ENCODE measurements at places on chromosomes 5 and 9.

- no peak for DNase-seq
These were observed 10.5 kb downstream of the ARSK start for GRCh38 chr5:95565280-95565920.

GRCh38 chr5:102681403-102681983 is 73.6 kb upstream of the PAM start:
- peak; percentile 75 for DNase-seq

- DNase-seq: peak; percentile 86
These were observed 129.6 kb downstream of the KCNIP1 start for GRCh38 chr5:170633235-170634081.

DNA sequence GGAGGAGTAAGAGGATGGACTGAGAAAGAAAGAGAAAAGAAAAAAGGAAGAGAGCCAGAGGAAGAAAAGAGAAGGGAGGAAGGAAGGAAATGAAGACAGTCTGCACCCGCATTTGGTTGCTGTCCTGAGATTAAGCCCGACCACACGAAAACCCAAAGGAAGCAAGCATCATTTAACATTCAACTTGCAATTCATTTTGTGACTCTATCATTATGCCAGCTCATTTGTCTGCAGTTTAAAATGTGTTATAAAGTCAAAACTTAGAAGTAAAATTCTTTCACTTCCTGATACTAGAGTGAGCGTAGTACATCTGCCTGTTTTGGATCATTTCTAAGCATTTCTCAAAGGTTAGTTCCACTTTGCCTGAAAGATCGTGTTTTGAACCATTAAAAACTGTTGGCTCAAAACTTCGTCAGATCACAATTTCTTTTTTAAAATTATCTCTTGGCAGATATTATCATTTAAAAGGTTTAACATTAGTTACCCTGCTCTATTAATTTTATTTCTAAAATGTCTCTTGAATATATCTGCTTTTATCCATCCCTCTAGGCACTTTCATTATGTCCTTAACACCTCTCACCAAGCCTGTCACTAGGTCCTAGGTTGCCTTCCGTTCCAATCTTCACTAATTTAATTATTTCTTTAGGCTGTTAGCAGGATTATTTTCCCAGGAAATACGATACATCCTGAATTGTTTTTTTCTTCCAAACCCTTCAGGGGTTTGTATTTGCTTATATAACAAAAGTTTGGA is 240.9 kb downstream of the TLE4 start:
- no peak for DNase-seq

DNA sequence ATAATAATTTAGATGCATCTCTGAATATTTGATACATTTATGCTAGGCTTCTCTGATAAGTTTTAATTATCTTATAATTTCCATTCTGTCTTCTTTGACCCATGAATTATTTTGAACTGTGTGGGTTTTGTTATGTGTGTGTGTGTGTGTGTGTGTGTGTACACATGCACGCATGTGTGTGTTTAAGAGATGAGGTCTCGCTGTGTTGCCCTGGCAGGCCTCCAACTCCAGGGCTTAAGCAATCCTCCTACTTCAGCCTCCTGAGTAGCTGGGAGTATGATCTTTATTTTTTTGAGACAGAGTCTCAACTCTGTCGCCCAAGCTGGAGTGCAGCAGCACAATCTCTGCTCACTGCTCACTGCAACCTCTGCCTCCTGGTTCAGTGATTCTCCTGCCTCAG is 75.4 kb downstream of the NDUFAF2 start:
- DNase-seq: no peak

DNA sequence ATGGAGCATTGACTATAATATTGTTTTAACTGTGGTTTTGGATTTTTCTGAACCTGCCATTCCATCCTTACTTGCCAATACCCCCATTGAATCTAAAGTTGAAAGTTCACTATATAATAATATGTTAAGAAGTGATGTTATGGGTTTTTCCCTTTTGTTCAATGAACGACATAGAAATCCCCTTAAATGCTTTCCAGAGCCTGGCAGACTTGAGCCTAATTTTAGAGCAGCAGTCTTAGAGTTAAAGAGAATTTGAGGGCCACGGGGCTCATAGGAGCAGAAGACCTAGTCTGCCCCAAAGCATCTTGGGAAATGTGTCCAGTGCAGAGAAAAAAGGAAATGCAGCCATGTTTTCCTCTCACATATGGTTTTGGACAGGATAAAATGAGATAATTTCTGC is 146.1 kb upstream of the SLC44A1 start:
- DNase-seq: no peak

DNA sequence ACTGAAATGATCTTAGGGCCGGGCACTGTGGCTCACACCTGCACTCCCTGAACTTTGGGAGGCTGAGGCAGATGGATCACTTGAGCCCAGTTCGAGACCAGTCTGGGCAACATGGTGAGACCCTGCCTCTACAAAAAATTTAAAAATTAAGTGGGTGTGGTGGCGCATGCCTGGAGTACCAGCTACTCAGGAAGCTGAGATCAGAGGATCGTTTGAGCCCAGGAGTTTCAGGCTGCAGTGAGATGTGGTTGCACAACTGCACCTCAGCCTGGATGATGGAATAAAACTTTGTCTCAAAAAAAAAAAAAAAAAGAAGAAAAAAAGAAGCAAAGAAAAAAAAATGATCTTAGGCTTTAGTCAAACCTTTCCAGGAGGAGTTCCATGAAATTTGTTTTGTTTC is 41.8 kb downstream of the MEF2C start:
- DNase-seq: no peak

GRCh38 chr5:127337876-127338275 is 47.3 kb downstream of the MEGF10 start:
- DNase-seq: no peak

DNA sequence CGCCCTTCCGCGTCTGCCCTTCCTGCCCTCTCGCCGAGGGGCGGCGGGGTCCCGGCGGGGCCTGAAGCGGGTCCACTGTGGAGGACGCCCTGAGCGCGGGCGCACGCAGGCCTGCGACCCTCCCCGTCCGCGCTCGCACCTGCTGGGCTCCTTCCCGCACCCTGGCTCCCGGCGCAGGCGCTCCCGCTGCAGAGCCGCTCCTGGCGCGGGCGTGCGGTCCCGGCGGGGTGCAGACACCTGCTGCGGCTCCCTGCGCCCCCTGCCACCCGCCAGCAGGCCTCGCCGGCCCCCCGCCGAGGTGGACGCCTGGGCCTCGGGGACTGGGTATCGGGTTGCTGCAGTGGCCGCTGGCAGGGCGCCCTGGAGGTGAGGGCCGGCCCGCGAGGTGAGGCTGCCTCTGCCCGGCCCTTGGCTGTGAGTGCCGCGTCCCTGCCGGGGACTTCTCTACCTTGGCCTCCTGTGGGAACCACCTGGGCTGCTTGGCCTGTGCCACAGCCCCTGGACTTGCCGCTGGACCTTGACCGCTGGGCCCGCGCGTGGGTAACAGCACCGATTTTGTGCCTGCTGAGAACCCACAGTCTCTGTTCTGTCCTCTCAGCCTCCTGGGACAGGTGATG is 627 bp downstream of the ARRDC1 start:
- DNase-seq: peak; percentile 54

DNA sequence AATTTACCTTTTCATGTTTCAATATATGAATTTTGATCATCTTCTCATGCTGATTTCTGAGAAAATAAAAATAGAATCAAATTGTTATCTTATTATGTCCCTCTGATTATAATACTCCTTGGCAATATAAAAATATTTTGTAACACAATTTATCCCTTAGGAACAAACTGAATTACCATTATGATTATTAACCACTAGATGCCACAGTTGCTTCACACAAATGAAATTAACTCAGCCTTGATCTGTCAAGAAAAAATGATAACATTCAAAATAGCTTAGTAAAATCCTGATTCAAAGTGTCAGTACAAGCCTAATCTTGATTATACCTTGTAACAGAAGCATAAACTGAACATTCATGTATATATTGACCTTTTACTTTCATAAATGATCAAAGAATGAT is 4.8 kb upstream of the CHSY3 start:
- no peak for DNase-seq

DNA sequence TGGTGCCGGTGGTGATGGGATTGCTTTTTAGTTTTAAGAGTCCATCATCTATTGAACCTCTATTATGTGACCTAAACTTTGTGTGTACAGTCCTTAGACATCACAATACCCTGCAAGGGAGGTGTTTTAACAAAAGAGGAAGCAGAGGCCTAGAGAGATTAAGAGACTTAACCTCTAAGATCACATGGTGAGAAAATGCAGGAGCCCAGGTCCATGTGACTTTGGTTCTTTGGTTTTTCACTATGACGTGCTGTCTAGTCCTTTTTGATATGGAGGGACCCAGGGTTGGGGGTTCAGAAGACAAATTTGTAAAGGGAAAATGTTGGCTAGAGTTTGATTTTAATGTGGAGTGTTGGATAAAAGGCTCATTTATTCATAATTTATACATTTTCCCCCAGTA is 34.1 kb upstream of the TRMT10B start:
- no peak for DNase-seq

DNA sequence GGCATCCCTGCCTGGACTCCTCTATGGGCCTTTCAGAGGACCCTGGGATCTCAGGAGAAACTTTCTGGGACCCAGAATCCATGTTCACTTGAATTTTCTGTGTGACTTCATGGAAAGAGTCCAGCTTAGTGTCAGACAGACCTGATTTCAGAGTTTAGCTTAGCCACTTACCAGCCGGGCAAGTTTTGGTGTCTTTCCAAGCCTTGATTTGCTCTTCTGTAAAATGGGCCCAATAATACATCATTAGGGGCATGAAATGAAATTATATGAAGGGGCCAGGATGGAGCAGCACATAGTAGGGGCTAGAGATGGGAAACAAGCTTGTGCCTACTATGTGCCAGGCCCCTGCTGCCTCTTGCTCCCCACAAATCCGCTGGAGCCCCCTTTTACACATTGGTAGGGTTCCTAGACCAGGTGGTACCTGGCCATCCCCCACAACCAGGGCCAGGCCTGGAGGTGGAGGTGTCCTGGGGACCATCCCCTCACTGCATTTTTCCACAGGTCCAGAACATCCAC is 33.2 kb upstream of the RPL26L1 start:
- DNase-seq: no peak

GRCh38 chr5:123876276-123876790 is 364.4 kb downstream of the CSNK1G3 start:
- no peak for DNase-seq

DNA sequence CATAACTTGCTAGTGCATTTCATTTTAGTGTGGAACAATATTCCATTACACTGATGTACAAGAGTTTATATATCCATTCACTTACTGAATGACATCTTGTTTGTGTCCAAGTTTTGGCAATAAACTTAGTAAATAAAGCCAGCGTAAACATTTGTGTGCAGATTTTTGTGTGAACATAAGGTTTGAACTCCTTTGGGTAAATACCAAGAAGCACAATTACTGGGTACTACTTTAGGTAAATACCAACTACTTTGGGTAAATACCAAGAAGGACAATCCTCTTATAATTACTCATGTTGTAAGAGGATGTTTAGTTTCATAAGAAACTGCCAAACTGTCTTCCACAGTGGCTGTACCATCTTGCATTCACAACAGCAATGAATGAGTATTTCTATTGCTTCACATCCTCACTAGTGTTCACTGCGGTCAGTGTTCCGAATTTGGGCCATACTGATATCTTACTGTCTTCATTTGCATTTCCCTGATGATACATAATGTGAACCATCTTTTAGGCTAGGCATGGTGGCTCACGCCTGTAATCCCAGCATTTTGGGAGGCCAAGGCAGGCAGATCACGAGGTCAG is 2.3 kb upstream of the SYK start:
- DNase-seq: no peak

DNA sequence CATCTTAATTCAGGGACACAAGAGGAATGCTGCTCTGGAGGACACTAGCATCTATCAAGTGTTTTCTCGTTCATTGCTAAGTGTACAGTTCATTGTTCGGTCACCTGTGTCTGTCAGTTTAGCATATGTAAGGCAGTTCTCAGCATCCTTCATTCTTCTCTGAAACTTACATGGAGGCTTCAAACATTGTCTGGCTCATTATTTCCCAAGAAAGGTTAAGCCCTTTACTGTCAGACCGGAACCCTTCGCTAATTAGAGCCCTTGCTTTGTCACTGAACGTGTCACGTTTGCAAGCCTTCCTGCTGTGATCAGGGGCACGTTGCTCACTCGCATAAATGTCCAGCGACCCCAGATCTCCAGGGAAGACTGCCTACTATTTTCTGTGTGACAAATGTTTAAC is 62.3 kb upstream of the RIOK2 start:
- DNase-seq: peak; percentile 16

DNA sequence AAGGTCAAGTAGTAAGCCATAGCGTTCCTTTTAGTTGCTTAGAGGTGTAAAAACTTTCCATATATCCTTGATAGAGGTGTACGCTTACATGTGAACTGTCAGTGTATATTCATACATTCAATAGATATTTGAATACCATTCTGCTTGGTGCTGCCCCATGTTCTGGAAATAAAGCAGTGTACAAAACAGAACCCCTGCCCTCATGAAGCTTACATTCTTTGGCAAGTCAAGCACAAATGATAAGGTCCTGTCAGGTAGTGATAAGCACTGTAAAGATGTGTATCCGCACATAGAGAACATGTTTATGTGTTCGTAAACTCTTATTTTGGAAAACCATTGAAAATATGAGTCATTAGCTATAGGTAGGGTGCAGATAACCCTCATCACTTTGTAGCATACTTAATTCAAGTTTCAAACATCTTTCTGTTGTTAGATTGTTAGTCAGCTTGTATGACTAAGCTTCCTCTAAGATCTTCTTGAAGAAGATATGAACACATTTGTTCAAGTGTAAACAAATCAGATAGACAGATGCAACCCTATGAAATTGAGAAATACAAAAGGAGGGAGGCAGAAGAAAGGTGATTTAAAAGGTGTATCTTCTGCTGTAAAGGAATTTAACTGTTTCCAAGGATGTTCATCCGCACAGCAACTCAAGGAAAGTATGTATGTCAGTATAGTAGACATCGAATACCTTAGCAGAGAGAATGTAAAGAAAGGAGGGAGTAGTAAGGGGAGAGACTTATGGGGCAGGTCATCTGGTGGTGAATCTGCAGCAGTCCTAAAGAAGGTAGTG is 1.6 kb downstream of the GTF3C4 start:
- DNase-seq: no peak

DNA sequence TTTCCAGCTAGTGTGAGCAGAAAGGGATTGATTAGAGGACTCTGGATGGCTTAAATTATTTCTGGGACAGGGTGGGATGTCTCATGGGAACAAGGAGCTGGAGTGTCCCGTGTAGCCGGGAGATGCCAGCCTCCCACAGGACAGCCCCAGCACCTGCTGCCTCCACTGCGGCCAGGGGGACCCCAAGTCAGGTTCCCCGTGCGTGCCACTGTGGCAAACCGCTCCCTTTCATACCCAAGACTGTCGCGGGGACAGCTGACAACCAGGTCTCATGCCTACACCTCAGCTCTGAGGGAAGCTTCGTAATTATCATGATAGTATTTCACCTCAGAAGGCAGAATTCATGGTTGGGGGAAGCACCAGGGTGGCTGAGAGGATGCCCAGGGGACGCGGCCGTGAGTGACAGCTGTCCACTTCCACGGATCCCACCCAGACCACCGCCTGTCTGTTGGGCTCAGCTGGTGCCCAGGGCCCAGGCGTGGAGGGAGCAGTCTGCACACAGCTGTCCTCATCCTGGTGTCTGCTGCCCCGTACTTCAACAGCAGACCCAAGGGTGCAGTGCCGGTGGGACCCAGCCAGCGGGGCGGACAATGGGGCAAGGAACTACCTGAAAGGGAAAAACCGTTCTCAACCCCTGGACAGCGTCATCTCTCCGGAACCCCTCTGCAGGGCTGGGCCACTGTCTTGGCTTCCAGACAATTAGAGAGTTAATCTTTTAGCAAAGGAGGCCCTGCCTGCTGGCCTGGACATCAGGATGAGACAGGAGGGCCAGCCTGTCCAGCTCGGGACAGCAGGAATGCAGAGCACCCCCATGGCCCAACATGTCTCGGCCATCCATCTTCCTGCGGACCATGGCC is 166.9 kb downstream of the OLFM1 start:
- no peak for DNase-seq

GRCh38 chr5:139422307-139422893 is 16.9 kb downstream of the DNAJC18 start:
- peak; percentile 79 for DNase-seq
